ENCODE measurements at places on chromosomes 1 and 21. TPM values are rescaled to one million over a fixed set of nuclear protein-coding genes. Genes with fewer than 3 reads are reported as not detected.

DNA sequence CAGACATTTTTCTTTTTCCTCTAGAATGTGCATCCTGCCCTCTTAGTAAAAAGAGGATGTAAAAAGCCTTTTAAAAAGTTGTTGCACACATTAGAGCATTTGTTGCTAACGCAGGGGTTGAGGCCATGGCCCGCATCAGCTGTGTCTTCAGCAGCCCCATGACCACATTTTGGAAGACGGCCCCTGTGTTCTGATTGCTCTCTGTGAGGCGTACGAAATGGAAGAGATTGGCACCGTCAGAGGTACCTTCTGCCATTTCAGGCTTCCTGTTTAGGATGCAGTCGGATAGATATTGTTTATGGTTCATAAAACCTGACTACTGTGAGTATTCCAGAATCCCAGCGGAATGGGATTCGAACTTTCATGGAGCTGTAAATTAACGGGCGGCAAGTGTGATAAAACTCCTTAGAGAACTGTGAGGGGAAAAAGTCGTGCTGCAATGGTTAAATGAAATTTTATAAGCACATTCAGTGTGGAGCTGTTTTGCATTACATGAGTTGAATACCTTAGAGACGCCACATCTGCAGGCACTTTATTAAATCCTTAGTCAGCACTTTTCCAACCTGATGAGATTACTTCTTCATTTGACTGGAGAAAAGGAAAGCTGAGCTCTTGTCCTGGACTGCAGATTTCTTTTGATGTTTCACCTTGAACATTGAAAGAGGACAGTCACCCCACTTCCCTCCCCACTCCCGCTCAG, 273.9 kb downstream of the TM2D1 start:
- H3K27me3 ChIP-seq = peaks cover 20% of the 10 kb centered on the region
- no peak overlapping the region for H3K4me3 ChIP-seq
- DNase-seq = no peak
- H3K4me1 ChIP-seq = peaks cover 24% of the 10 kb centered on the region
- no peaks in the 10 kb centered on the region for H3K36me3 ChIP-seq

DNA sequence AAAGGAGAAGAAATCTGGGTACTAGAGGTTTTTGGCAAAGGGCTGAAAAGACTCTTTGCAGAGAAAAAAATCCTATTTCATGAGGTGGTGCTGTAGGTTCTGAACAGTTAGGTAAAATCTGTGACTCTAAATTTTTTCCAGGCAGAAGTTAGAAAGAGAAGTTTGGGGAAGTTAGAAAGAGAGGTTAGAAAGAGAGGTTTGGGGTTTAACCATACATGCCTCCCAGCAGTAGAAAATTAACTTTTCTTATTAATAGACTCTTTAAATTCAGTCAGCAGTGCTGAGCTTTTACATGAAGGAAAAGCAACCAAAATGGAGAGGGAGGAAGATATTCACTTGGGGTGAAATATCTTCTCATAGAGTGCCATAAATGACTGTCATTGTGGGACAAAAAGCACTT, 12.2 kb downstream of the AMY1C start:
- no peaks in the 10 kb centered on the region for H3K36me3 ChIP-seq
- no peaks in the 10 kb centered on the region for H3K4me1 ChIP-seq
- H3K27me3 ChIP-seq = no peaks in the 10 kb centered on the region
- no peak for DNase-seq
- no peak overlapping the region for H3K4me3 ChIP-seq
- no peak overlapping the region for H3K27ac ChIP-seq

- peaks cover 12% of the 10 kb centered on the region for H3K4me1 ChIP-seq
- H3K27ac ChIP-seq = no peak overlapping the region
Observed at GRCh38 chr1:84632137-84632536, 57.9 kb upstream of the CTBS start.

DNA sequence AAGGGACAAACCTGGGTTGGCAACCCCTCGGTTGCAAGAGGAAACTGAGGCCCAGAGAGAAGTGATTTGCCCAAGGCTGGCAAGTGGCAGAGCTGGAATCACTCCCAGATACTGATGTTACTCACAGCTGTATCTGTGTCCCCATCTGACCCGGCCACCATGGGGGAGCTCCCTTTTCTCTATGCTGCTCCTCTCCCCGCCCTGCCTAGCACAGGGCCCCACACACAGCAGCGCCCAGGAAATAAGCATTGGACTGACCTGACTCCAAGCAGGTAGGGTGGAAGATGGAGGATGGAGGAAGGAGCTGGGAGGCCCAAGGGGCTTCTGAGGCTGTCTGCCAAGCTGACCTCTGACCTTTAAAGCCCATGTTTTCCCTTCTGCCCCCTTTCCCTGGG, 3.0 kb upstream of the FBLIM1 start:
- no peak overlapping the region for H3K27ac ChIP-seq
- no peaks in the 10 kb centered on the region for H3K27me3 ChIP-seq
- H3K36me3 ChIP-seq = no peaks in the 10 kb centered on the region
- DNase-seq = peak; percentile 50
- H3K4me1 ChIP-seq = peaks cover 19% of the 10 kb centered on the region

Gene FMO4
- total RNA-seq = 8.5 TPM

Gene FAF1
- 52.2 TPM for total RNA-seq

Data from osteoblast (primary cell).